ENCODE measurements at places on chromosomes 5 and 9. TPM values are rescaled to one million over a fixed set of nuclear protein-coding genes. Genes with fewer than 3 reads are reported as not detected.

GRCh38 chr5:113546703-113547183 is 33.2 kb downstream of the YTHDC2 start:
- DNase-seq: no peak

DNA sequence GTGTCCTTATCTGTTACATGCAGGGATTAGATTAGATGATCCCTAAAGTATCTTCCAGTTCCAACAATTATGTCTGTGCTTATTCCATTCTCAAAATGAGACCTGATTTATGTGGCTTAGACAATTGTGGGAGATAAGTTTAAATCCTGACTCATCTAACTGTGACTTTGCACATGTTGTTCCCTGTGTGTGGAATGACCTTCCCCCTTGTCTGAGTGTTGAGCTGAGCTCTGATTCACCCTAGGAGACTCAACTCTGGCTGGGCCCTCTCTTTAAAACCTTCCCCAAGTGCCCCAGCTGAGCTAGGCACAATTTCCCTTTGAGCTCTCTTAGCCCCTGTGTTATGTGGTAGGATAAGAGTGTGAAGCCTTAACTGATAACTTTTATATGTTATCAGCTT is 118.9 kb upstream of the ELL2 start:
- DNase-seq: no peak

- no peak for DNase-seq
These were observed 352.4 kb downstream of the GLIS3 start for GRCh38 chr9:3947588-3947845.

DNA sequence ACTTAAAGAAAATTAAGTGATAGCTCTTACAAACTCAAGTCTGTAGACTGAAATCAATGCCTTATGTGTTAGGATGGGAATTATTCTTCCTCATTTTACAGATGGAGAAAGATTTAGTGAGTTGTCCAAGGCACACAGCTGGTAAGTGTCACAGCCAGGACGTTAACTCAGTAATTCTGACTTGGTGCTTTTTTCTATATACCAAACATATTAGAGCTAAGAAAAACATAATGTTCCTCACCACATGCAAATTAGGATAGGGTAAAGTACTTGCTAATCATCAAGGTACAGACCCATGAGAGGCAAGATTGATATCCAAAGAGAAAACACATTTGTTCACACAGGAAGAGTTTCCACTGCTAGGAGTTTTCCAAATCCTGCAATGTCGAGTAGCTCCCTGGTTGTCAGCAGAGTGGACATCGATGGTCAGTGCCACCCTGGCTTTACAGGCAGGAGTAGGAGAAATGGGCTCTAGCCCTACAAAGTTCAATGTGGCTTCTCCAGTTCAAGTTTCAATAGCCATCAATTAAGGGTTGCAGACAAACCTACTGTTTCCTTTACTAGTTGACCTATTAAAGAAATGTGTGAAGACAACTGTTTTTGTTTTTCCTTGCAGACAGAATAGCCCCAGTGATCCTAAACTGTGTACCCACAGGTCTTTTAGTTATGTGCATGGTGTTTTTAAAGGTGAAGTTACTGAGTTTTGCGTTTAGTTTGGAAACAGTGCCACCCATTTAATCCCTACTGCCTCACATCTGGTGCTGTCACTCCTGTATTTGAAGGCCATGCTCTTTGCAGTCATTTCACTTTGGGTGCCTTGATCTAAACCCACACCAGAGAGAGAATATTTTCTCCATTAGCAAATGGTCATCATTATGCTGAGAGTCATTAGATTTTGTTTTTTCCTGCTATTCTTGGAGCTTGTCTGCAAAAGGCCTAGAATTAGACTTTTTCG is 460.8 kb upstream of the SMARCA2 start:
- no peak for DNase-seq

DNA sequence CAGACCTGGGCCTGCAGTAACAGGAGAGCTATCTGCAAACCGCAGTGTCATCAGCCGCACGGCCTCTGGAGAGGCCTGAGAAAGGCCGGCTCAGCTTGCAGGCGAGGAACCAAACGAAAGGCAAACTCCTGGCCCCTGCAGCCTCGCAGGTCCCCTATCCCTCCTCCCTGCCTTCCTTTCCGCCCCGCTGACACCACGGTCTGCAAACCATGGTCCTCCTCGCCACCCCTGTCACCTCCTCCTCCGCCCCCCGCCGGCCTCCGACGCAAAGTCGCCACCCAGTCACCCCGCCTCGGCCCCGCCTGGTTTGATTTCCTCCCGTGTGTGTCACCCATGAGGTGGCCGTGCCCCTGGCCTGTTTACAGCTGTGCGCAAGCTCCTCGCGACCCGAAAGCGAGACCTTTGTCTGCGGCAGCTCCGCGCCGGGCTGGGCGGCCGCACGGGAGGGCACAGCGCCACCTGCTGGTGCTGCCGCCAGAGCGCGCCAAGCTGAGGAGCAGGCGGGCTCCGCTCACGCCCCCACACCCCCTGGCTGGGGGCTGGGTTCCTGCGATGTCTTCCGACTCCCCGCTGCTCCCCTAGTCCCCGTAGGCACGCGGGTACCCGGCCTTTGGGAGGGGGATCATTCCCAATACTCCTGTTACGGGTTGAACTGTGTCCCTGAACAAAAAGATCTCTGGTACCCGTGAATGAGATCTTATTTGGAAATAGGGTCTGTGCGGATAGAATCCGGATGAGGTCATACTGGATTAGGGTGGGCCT is 19.4 kb downstream of the GBGT1 start:
- peak; percentile 73 for DNase-seq

DNA sequence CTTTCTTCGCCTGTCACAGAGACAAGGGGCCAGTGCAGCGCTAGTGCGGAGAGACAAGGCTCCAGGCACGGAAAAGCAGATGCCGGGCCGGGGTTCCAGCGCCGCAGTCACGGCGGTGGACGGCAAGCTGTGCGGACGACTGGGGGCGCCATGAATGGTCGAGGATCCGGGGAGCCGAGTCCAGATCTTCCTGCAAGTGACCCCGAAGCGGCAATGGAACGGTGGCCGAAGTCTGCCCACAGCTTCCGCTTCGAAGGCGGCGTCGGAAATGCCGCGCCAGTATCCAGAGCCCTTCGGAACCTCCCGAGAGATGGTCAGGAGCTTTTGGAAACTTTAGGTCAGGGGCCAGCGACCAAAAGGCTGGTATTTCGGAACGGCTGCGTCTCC is 601 bp upstream of the FAF2 start:
- no peak for DNase-seq

GRCh38 chr9:129624168-129624759 is 1.7 kb upstream of the NTMT1 start:
- DNase-seq: no peak

- DNase-seq: no peak
These were observed 166.6 kb downstream of the AP3B1 start for GRCh38 chr5:78127875-78128274.

GRCh38 chr5:140141241-140141640 is 15.5 kb downstream of the IGIP start:
- no peak for DNase-seq

GRCh38 chr9:806285-807156 is 35.0 kb upstream of the DMRT1 start:
- DNase-seq: no peak

DNA sequence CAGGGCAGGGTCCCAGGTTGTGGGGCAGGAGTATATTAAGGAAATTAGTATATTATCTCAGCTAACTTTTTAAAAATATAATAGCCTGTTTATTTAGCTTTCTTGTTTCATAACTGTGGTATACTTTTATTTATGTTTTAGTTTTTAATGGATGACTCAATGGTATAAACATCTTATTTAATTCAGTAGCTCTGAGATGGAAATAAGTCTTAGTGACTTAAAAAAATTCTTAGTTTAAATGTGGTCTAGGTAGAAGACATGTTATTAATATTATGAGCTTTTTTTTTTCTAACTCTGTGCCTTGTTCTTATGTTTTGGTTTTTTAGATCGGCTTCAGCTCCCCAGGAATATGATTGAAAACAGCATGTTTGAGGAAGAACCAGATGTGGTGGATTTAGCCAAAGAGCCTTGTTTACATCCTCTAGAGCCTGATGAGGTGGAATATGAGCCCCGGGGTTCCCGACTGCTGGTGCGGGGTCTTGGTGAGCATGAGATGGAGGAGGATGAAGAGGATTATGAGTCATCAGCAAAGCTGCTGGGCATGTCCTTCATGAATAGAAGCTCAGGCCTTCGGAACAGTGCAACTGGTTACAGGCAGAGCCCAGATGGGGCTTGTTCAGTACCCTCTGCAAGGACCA is 43.1 kb downstream of the LNPEP start:
- DNase-seq: no peak

TEX48 gene
- not detected for total RNA-seq

RANBP6 gene
- 8.0 TPM for total RNA-seq

CNOT8 gene
- 18.0 TPM for total RNA-seq

WWC1 gene
- 11.2 TPM for total RNA-seq

CNTFR gene
- total RNA-seq: 13.0 TPM

CYSRT1 gene
- total RNA-seq: 0.81 TPM

Data from left lobe of liver (tissue), 2 donors.